Endodermal cell (in vitro differentiated cells): ENCODE measurements at places on chromosomes 2 and 18.

DNA sequence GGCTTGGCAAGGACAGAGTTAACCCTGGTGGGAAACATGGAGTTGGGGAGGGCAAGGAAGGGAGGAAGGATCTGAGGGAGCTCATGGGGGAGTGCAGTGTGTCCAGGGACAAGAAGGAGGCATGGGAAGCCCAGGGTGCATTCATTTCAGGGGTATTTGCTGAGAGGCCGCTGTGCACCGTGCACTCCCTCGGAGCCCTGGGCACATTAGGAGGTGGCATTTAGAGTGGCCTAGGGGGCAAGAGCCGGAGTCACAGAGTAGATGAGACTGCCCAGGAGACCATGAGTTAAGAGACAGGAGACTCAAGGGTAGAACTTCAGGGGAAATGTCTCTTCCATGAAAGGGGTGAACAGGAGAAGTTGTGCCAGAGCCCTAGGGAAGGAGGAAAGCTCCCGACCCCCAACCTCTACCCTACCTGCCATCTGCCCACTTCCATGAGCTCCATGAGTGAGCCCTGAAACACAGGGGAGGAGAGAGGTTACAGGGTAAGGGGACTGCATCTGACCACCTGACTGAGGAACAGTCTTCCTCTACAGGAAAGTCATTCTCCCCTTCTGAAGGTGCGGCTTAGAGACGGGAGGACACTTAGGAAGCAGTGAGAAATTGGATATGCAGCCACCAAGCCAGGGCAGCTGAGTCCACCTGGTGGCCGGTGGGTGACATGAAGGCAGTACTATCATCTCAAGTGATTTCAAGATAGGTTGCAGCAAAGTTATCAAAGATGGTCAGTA lies 58.5 kb upstream of the COPS8 start:
- peak; percentile 90 for DNase-seq
- no peak overlapping the region for H3K4me3 ChIP-seq
- no peaks in the 10 kb centered on the region for H3K36me3 ChIP-seq
- no peak overlapping the region for H3K27ac ChIP-seq
- H3K27me3 ChIP-seq = no peaks in the 10 kb centered on the region

DNA sequence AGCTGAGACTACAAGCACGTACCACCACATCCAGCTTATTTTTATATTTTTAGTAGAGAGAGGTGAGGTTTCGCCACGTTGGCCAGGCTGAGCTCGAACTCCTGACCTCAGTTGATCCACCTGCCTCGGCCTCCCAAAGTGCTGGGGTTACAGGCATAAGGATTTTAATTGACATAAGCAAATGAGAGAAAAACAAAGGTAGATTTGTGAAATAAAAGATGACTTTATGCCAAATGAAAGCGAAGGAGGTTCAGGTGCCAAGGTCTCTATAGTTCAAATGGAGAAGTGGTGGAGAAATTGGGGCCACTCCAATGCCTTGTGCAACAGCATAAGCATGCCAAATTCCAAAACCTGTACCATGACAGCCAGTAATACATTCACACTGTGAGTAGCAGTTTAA lies 180.6 kb downstream of the MREG start:
- DNase-seq = no peak
- no peaks in the 10 kb centered on the region for H3K36me3 ChIP-seq
- H3K27me3 ChIP-seq = no peaks in the 10 kb centered on the region
- peaks cover 12% of the 10 kb centered on the region for H3K4me1 ChIP-seq
- no peak overlapping the region for H3K4me3 ChIP-seq

DNA sequence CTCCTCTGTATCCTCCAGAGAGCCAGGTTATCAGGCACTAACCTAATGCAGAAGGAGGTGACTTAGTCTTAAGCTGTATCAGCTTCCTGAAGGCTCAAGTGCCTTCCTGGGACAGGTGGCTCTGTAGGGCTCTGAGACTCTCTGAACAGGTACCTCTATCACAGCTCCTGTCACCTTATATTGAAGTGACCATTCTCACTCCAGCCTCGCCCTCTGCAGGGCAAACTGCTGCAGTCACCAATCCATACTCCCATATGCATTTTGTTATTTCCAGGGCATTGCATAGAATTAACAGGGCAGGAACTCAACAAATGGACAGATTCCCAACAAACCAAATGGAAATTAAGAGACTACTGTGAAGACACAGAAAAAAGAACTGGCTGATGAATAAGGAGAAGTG lies 203.0 kb upstream of the REV1 start:
- peaks cover 17% of the 10 kb centered on the region for H3K27me3 ChIP-seq
- peak; percentile 62 for DNase-seq
- H3K4me3 ChIP-seq = no peak overlapping the region
- no peak overlapping the region for H3K27ac ChIP-seq
- H3K4me1 ChIP-seq = no peaks in the 10 kb centered on the region
- H3K36me3 ChIP-seq = no peaks in the 10 kb centered on the region

DNA sequence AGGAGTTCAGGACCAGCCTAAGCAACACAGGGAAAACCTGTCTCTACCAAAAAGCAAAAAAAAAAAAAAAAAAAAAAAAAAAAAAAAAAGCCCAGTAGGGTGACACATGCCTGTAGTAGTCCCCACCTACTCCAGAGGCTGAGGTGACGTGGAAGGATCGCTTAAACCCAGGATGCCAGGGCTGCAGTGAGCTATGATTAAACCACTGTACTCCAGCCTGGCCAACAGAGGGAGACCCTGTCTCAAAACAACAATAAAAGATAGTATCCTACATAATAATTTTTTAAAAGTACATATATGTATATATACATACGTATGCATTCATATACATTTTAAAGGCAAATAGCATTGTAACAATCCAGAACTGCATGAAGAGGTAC lies 51.7 kb downstream of the SOS1 start:
- DNase-seq = peak; percentile 53
- H3K27ac ChIP-seq = no peak overlapping the region
- H3K36me3 ChIP-seq = peaks cover 21% of the 10 kb centered on the region

DNA sequence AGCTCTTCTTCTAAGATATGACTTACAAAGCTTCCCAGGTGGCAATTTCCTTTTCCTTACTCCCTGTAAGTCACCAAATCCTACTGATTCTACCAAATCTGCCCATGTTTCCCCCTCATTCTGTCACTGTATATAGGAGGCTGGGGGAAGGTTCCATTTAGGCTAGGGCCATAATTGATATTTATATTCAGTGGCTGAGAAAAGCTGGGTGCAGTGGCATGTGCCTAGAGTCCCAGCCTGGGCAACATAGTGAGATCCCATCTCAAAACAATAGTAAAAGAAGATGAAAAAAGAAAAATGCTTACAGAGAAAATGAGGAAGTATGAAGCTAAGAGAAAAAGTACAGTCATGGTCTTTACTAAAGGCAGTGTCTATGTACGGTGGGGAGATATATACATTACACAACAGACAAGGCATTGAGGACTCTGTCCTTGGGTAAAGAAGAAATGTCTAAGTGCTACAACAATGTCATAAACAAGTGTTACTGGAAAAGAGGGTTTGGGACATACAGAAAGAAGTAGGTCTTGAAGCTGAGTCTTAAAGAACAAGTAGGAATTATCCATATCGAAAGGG lies 4.8 kb downstream of the CWC22 start:
- H3K27ac ChIP-seq = no peak overlapping the region
- no peak for DNase-seq
- peaks cover 15% of the 10 kb centered on the region for H3K36me3 ChIP-seq
- no peak overlapping the region for H3K4me3 ChIP-seq
- no peaks in the 10 kb centered on the region for H3K27me3 ChIP-seq

DNA sequence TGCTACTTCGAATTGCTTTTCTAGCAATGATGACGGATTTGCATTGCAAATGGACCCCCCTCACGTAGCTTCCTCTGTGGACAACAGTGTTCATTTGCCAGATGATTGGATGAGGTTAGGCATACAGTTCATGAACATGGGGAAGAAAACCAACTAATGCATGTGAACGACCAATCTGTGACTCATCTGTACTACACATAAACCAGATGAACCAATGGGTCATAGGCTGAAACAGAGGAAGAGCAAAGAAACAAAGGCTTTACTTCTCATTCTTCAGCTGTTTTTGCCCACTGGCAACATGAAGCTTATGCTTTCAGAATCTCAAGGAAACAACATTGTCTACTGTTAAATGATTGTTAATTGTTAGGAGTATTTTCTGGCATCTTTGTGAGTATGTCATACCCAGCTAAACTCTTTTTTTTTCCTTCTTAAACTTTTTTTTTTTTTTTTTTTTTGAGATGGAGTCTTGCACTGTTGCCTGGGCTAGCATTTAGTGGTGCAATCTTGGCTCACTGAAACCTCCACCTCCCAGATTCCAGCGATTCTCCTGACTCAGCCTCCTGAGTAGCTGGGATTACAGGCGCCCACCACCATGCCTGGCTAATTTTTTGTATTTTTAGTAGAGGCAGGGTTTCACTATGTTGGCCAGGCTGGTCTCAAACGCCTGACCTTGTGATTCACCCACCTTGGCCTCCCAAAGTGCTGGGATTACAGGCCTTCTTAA lies 35.5 kb downstream of the EFEMP1 start:
- DNase-seq = no peak
- no peaks in the 10 kb centered on the region for H3K36me3 ChIP-seq
- no peak overlapping the region for H3K4me3 ChIP-seq
- no peaks in the 10 kb centered on the region for H3K27me3 ChIP-seq

- peak; percentile 90 for DNase-seq
- H3K27ac ChIP-seq = no peak overlapping the region
- peaks cover 73% of the 10 kb centered on the region for H3K27me3 ChIP-seq
- H3K36me3 ChIP-seq = no peaks in the 10 kb centered on the region
Measured at GRCh38 chr2:100818606-100819369, 1.2 kb upstream of the NPAS2 start.

DNA sequence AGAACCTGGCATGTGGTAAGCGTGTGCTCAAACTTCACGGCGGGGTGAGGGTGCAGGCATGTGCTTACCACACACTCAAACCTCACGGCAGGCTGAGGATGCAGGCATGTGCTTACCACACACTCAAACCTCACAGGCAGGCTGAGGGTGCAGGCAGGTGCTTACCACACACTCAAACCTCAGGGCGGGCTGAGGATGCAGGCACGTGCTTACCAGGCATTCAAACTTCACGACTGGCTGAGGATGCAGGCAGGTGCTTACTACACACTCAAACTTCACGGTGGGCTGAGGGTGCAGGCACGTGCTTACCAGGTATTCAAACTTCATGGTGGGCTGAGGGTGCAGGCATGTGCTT lies 105.0 kb upstream of the ALKAL2 start:
- no peaks in the 10 kb centered on the region for H3K27me3 ChIP-seq
- no peak overlapping the region for H3K27ac ChIP-seq
- H3K4me3 ChIP-seq = no peak overlapping the region
- no peaks in the 10 kb centered on the region for H3K4me1 ChIP-seq
